ENCODE measurements at places on chromosomes 4 and X.
A peak's percentile ranks its signal among the peaks of the same experiment; 100 is the strongest.

DNA sequence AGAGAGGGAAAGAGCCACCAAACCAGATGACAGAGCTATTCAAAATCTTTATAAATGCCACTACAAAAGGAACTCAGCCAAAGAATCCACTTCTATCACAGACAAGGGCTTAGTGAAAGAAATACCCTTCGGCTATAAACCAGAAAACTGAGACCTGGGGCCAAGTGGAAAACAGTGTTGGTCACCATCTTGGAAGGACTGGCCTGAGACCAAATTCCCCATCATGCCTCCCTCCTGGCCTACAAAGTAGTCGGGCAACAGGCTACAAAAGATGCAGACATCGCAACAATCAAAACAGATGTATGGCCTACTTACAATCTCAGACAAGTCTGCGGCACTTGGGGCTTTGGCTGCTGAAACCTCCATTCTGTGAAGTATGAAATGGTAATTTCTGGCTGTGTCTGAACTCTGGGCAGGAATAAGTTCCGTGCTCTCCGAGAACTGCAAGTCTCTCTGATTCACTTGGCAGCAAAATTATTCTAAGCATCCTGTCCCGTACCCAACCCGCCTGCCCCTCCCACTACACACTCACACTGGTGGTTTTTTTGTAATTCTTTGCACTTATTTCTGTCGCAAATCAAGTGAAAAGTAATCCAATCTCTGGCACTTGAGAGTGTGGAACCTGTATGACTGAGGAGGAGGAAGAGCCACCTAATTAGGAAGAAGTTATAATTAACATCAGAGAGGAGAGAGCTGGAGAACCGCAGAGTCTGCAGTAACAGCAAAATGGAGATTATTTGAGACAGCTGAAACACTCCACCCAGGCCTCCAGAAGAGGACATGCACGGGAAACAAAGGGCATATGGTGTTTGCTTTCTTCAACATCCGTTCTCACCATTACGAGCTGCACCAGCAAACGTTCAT lies 87.8 kb downstream of the SH3KBP1 start:
- no peak for DNase-seq

DNA sequence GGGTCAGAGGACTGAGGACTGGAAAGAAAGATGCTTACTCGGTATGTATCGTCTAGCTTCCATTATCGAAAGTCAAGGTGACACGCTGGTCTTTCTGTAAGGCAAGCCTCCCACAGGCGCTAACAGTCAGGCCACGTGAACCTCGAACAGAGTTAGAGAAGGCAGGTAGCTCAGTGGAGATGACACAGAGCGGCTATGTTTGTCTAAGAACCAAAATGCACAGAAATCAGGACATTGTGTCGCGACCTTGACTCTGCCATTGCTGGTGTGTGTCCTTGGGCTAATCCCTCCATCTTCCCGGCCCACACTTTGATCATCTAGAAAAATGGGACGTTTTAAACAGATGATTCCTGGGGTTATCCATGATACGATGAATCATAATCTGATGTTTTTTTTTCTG lies 40.3 kb downstream of the IRF2 start:
- no peak for DNase-seq

GRCh38 chr4:145886871-145887240 lies 51.8 kb downstream of the ZNF827 start:
- DNase-seq: no peak

GRCh38 chrX:111687305-111687704 lies 6.3 kb downstream of the ALG13 start:
- DNase-seq: no peak

DNA sequence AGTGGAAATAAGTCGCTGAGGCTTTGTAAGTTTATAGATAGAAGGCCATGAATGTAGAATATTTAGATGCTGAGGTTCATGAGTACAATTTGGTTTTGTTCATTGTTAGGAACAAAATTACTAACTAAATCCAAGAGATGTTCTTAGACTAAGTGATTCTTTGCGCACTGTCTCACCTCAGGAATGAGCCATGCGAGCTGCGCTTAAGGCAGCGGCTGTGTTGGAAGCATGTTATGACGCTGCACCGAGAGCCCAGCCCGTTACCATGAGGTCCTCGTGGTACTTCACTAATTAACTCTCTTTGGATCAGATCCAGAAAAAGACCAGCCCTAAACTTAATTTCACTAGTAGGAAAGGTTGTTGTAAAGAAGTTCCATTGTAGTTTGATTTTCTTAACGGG lies 166.2 kb downstream of the RAPGEF2 start:
- no peak for DNase-seq

DNA sequence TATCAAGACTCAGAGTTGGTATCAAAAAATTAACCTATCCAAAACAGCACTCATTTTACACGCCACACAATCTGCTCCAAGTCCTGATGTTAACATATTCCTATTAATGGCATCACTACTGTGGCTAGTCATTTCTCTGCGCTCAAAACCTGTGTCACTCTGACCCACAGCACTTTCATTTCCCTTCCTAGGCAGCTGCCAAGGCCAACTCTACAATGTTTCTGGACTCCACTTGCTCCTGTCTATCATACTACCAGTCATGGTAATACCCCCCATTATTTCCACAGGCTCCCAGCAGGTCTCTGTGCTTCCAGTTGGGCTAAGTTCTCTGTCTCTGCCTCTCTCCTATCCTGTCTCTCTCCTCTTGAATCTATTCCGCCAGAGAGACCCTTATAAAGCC lies 323.6 kb downstream of the NR3C2 start:
- DNase-seq: no peak

- DNase-seq: no peak
These were observed 1.6 kb downstream of the HHIP start for GRCh38 chr4:144647590-144647989.

DNA sequence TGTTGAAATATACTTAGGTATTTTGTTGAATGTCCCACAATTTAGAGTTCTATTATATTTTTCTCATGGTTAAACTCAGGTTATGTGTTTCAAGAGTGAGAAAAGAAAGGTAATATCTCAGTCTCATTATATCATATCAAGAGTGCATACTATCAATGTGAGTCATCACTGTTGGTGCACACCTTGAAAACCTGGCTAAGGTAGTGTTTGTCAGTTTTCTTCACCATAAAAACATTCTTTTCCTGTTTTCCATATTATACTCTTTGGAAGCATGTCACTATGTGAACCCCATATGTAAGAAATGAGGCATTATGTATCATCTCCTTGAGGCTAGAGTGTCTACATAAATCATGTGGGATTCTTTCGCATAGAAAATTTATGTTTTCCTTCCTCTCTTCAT lies 307.6 kb upstream of the CTSO start:
- no peak for DNase-seq

- no peak for DNase-seq
These were observed 357.7 kb upstream of the BOD1L1 start for GRCh38 chr4:13984991-13985800.

DNA sequence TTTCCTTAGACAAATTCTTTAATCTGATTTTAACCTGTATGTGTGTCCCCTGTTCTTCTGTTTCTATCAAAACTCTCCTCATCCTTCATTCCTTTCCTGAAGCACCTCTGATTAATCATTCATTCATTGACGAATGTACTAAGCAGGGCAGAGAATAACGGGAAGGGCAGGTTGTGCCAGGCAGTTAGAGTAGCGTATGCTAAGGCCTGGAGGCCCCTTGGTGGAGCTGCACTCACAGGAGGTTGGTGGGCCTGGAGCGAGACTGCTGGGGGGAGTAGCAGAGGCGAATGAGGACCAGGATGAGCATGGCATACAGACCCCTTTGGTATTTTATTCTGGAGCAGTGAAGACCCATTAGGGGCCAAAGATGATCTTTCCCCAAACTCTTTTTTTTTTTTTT lies 22.5 kb downstream of the PTTG2 start:
- DNase-seq: no peak

- DNase-seq: no peak
These were observed 9.1 kb downstream of the IGFBP7 start for GRCh38 chr4:57100979-57101651.

DNA sequence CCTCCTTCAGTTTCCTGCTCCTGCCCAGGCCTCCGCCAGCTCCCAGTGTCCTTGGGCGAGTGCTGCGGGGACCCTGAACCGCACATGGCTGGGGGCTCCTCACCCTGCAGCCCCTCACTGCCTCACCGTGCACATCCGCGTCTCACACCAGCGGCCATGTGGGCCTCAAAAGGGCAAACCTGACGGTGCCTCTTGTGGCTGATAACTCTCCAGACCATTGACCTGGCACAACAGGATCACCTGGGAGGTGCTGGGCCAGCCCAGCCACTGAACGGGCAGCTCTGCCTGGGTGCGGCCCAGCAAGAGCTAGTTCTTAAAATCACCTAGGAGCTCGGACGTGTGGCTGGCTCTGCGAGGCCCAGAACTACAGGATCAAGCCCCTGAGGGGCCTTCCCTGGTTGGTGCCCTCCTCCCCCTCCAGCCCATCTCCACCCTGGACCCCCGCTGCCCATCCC lies 4.1 kb upstream of the S100P start:
- no peak for DNase-seq

GRCh38 chrX:87006561-87006960 lies 511.0 kb upstream of the KLHL4 start:
- DNase-seq: no peak

DNA sequence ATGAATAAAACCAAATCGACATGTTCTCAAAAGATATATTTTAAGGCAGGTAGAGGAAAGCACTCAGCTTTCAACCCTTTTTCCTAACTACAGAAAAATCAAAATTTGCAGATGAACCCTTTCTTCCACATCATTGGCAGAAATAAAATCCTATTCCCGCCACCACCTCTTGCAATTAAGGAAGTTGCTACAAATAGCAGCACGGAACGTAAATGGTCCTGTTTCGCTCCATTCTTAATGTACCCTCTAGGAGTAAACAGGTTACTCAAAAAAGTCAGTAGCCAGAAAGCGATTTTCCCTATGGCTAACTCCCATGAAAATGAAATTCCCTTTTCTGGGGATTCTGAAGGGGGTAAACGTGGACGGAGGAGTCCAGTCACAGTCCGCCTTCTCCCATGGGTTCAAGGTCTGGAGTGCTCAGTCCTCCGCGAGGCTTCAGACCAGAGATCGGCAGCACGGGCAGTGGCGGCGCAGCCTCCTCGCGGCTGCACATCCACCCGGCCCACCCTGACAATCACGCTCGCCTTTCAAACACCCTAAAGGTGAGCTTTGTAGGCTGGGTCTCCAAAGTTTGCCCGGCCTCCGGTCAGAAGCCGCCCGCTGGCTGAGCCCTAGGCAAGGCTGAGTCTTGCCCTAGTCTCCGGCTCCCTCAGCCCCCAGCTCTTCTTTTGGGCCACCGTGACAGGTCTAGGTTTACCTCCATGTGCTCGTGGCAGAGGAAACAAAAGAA lies 1.8 kb downstream of the ATP11C start:
- peak; percentile 50 for DNase-seq

- DNase-seq: no peak
These were observed 1081.1 kb upstream of the PABPC4L start for GRCh38 chr4:135282676-135283075.

DNA sequence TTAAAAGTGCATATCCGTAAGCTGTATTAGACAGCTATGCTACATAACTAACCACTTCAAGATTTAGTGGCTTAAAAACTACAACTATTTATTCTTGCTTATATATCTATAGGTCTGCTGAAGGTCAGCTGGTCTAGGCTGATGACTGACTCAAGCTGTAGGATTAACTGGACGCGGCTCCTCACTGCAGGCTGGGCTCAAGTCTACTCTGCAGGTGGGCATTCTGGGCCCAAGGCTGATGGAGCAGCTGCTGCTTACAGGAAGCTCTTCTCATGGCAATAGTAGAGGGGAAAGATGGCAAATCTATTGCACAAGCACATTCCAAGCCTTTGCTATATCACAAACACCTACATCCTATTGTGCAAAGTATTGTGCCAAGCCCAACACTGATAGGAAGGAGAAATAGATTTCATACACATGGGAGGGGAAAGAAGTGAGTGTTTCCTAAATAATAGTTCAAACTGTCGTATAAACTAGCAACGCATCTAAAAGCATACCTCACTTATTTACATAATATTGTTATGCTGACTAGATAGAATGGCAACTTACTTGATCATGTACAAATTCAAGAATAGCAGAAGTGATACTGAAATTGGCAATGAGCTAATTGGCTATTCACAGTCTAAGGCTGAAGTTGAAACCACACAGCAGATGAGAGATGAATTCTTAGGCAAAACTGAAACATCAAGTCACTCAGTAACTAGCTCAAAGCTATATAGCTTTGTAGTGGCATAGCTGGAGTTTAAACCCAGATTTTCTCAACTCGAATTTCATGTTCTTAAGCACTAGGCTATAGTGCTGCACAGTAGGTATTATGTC lies 263.8 kb downstream of the NKX6-1 start:
- DNase-seq: no peak

DNA sequence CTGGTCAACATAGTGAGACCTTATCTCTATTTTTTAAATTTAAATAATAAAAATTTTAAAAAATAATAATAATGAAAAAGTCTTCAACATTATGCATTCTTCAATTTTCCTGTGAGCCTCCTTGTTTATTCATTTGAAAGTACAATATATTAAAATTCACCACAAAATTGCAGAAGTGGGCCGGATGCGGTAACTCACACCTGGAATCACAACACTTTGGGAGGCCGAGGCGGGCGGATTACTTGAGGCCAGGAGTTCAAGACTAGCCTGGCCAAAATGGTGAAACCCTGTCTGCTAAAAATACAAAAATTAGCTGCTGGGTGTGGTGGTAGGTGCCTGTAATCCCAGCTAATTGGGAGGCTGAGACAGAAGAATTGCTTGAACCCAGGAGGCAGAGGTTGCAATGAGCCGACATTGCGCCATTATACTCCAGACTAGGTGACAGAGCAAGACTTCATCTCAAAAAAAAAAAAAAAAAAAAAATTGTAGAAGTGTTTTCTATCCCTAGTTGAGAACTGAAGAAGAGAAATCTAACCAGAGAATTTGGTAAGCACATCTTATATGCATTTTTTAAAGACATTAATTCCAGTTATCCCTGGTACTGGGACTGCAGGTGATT lies 56.9 kb downstream of the RBM47 start:
- no peak for DNase-seq

GRCh38 chr4:90542216-90542615 lies 415.0 kb downstream of the CCSER1 start:
- no peak for DNase-seq

DNA sequence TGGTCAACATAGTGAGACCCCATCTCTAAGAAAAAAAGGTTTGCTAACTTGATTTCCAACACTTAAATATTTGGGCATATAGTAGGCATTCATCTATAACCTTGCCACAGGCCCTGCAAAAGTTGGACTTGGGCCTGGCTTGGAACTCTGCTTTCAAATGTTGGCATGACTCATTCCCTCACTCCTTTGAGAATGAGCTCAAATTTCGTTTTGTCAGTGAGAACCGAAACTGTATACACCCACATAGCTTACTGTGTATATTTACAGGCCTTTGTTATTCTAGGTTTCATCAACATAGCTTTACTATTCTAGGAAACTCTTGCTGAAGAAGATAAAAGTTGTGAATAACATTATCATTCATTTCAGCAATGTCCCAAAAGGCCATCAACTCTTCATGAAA lies 88.7 kb upstream of the ELOVL6 start:
- no peak for DNase-seq

- no peak for DNase-seq
These were observed 309.9 kb downstream of the NKX6-1 start for GRCh38 chr4:84189144-84189543.

GRCh38 chrX:23855569-23855968 lies 52.2 kb downstream of the APOO start:
- no peak for DNase-seq

- DNase-seq: no peak
These were observed 4.7 kb downstream of the ZXDB start for GRCh38 chrX:57596516-57596915.

GRCh38 chr4:55736605-55737183 lies 82.9 kb upstream of the EXOC1L start:
- no peak for DNase-seq
